ENCODE measurements at places on chromosomes 1 and 21.

DNA sequence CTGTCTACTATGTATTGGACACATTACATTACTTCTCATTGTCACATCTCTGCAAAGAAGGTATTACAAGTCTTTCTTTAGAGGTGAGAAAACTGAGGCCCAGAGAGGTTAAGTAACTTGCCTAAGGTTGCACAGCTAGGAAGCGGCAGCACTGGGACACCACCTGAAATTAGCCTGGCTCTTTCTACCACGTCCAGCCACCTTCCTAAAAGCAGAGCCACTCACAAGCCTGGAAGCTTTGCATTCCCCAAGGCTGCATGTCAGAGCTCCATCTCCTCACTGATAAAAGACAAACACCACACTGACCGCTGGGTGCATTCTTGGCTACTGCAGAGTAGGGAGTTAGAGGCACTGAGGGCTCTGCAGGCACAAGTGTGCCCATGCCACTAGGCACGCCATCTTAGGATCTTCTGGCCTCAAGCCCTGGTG lies 2.4 kb downstream of the CD247 start:
- no peak for DNase-seq

GRCh38 chr1:110348050-110348449 lies 8.9 kb downstream of the RBM15 start:
- no peak for DNase-seq

GRCh38 chr1:31753707-31754349 lies 10.3 kb downstream of the ADGRB2 start:
- DNase-seq, result no peak

DNA sequence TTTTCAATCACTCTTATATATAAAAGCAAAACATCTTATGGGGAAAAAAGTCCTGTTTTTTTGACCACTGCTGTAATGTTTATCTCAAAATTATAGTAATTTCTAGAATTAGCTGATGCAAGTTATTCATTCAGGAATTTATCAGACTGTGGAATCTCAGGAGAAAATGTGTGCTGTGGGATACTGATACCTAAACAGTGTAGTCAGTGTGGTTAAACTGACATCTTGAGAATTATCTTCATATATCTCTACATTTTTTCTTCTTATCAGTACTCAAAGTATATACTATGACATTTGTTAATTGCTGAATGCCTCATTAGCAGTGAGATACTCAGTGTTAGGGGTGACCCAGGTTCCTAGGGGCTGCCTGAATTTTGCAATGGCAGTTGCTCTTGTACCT lies 839.3 kb downstream of the KCNT2 start:
- DNase-seq, result no peak

DNA sequence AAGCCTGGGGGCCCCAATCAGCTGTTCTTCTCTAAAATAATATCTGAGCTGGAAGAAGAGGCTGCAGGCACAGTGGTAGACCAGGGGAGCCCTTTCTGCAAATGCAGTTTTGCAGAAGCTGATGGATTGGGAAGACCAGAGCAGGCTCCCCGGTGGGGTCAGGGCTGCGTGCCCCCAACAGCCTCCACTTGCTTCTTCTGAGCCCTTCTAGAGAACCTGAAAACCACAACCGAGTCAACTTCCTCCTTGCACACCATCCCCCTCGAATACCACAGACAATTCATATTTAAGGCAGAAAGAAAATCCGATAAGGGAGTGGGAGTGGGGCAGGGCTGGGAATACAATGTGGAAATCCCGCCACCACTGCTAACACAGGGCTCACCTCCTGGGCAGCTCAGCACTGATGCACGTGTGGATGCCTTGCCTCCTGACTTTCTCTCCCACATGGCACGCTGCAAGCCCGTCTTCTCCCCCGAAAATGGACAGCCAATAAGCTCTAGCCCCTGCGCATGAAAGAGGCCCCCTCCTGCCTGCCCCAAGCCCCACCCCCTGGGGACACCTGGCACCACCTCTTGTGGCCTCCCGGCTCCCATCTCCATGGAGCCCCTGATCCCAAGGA lies 25.4 kb upstream of the ALDH4A1 start:
- no peak for DNase-seq

GRCh38 chr21:16773206-16773605 lies 739.6 kb upstream of the CXADR start:
- DNase-seq, result no peak

DNA sequence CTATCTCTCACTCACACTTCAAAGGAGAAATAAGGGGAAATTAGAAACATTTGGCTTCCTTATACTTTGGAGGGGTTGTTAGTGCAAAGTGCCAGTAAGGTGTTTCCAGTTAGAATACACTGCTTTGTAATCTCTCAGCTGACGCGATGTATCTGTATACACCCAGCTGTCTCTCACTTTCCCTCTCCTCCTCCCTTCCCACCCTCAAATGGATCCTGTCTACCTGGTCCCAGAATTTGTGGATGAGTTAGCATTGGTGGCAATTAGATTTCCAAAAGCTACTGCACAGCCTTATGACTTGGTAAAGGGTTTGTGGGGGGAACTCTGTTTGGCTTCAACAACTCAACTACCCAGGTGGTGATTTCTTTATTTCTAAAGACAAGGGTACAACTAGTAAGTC lies 10.5 kb downstream of the ATP1B1 start:
- no peak for DNase-seq

- no peak for DNase-seq
Measured at GRCh38 chr1:12503709-12504108, 114.3 kb downstream of the DHRS3 start.

DNA sequence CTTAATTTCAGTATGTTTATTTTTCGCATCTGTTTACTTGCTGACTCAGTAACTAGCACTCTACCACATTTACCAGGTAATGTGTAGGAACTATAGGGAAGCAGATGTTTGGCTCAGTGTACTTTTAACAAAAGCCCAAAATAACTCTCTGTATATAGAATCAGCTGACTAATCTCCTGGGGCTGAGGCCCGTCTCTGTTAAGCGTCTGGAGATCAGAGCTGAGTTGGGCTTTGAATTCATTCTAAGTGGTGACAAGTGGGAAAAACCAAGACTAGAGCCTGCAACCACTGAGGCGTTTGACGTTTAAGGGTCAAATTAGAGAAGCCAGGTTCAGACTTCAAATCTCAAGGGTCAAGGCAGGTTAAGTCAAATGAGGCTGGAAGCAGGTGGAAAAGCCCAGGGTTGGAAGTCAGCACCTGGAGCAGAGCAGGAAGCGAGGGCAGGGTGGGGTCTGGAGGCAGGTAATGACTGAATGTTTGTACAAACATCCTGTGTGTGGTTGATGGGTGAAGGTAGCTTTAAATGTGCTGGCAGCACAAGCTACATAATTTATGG lies 56.8 kb upstream of the LYST start:
- DNase-seq, result no peak

GRCh38 chr1:12617511-12617900 lies 504 bp downstream of the DHRS3 start:
- no peak for DNase-seq

DNA sequence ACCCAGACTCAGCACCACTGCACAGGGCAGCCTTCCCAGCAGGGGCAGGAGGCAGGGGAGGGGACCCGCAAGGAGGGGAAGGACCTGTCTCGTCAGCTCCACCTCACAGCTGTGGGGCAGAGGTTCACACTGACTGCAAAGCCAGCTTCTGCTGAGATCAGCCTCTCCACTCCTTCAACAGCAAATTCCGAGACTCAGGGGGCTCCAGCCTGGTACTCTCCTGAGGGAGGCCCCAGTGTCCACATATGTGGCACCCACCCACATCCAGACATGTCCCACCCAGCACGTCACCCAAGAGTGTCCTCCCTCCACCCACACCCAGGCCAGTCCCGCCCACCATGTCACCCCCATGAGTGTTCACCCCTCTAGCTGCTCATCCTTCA lies 329.5 kb downstream of the NPHP4 start:
- no peak for DNase-seq
